ENCODE measurements at places on chromosomes 2 and 18. TPM values are rescaled to one million over a fixed set of nuclear protein-coding genes. Genes with fewer than 3 reads are reported as not detected.

The CCDC141 gene
- 3.0 TPM for total RNA-seq

- no peak overlapping the region for H3K27ac ChIP-seq
Observed at GRCh38 chr2:145845207-145845894, 1325.4 kb upstream of the ZEB2 start.

DNA sequence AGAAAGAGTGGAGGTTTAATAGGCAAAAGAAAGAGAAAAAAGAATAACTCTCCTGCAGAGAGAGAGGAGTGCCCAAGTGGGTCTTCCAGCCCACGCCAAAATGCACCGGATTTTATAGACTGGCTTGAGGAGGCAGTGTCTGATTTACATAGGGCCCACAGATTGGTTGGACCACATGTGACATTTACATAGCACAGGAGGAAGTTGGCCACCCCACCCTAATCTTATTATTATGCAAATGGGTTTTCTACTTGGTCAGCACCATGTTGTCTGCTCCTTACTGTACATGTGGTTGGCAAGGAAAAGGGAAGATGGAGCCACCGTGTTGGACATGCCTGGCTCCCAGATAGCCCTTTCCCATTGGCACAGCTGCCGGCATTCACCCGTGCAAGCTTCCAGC, 56.8 kb downstream of the SP110 start:
- H3K4me1 ChIP-seq, result no peaks in the 10 kb centered on the region
- H3K4me3 ChIP-seq, result no peak overlapping the region
- DNase-seq, result no peak
- H3K36me3 ChIP-seq, result no peaks in the 10 kb centered on the region

DNA sequence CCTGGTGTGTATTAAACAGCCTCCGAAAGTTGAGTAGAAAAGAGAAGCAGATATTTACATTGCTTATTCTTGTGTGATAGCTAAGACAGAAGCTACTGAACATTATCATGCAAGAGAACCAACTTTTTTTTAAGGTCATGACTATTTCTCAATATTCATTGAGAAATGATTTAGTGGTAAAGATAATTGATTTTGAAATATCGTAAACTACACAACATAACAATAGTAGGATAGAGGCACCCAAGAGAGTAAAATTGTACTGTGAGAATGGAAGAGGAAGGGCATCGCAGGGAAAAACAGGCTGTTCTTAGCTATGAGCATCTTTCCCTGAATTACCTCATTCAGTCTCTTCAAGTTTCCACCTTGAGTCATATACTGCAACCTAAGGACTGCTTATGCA, 25.2 kb downstream of the HRH4 start:
- H3K4me3 ChIP-seq, result no peak overlapping the region
- no peaks in the 10 kb centered on the region for H3K27me3 ChIP-seq
- DNase-seq, result no peak
- no peaks in the 10 kb centered on the region for H3K36me3 ChIP-seq

- H3K36me3 ChIP-seq, result no peaks in the 10 kb centered on the region
- no peak overlapping the region for H3K27ac ChIP-seq
- no peak overlapping the region for H3K4me3 ChIP-seq
- no peaks in the 10 kb centered on the region for H3K27me3 ChIP-seq
- no peaks in the 10 kb centered on the region for H3K4me1 ChIP-seq
- no peak for DNase-seq
Observed at GRCh38 chr2:55391155-55391554, 28.5 kb downstream of the CCDC88A start.

Measured in kidney (tissue), 22 donors.